ENCODE measurements at places on chromosomes 12 and 14.

DNA sequence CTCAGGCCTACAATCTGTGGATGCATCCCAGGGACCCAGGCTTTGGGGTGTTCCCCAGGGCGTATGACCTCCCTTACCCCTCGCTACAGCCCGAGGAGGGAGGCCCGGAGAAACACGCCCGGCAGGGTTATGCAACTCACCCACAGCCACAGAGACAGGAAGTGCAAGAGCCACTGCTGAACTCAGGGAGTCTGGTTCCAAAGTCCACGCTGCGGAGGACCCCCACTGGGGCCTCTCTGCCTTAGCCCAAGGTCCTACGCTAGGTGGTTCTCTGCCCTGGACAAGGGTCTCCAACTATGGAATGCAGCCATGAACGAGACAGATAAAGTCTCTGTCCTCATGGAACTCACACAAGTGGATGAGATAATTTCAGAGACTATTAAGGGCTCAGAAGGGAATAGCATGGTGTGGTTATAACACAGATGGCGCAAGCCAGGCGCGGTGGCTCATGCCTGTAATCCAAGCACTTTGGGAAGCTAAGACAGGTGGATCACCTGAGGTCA, 11.3 kb downstream of the SCARB1 start:
- DNase-seq, result no peak

DNA sequence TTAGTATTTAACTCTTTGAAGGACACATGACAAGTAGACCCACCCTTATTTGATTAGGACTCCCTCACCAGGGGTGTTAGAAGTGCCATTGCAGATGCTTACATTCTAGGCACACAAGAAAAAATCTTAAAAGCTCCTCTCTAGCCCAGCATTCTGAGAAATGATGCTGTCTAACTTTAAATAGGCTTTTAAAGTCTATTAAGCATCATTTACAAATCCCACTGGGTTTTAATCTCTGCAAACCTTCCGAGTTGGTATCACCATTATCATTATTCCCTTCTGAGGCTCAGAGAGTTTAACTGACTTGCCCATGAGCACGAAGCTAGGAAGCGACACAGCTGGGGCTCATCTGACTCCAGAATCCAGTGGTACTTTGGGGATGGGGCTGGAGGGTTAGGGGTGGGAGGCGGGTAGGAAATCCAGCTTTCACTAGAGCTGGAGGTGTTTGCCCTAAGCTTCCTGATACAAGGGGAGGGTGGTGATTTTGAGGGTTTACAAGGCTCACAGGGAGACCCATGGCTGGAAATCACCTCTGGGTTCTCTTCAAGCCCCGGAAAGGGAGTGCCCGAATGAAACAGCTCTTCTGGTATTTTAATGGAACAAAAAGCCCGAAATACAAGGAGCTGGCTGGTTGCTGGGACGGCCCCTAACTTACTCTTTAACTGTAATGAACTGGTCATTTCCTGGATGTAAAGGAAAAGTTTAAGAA, 109.2 kb upstream of the FUT8 start:
- no peak for DNase-seq

DNA sequence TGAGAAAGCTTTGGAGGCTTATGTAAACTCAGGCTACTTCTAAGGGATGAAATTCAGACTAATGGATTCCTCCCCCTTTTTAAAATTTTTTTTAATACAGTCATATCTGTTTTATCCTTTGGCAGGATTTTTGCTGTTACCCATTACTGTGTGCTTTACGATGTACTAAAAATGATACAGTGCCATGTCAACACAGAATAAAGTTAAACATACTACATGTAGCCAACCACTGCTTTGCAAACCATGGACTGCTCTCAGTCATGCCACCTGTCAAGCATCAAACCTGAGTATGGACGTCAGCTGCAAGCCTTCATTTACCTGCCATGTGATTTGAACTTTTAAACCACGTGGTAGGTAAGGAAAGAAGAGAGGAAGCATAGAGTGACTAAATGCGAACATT, 325.8 kb downstream of the FUT8 start:
- no peak for DNase-seq

- no peak for DNase-seq
Measured at GRCh38 chr14:75661499-75661814, 411 bp downstream of the TTLL5 start.

DNA sequence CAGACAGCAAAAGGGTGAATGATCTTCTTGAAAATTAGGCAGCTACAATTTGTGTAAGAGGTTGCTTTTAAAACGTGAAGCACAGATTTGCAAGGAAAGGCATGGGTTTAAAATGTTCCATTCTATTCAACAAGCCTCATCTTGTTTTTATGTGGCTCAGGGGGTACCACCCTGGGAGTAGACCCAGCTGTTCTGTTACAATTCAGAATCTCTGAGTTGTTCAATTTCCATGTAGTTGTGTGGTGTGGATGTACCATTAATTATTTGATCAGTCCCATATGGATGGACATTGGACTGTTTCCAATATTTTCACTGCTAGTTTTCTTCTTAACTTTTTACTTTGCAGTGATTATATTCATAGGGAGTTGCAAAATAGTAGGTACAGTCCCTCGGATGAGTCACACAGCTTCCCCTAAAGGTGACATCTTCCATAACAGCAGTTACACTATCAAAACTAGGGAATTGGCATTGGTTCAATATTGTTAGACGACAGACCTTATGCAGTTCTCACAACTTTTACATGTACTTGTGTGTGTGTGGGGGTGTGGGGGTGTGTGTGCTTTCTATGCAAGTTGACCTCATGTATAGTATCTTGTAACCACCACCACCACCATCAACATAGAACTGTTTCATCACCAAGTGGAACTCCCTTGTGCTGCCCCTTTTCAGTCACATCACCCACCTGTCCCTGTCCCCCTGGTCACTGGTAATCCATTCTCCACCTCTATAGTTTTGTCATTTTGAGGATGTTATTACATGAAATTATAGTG, 59.0 kb upstream of the CAPRIN2 start:
- DNase-seq, result no peak
